HCEC 1CT (cell line): ENCODE measurements at places on chromosomes 2 and 18.

DNA sequence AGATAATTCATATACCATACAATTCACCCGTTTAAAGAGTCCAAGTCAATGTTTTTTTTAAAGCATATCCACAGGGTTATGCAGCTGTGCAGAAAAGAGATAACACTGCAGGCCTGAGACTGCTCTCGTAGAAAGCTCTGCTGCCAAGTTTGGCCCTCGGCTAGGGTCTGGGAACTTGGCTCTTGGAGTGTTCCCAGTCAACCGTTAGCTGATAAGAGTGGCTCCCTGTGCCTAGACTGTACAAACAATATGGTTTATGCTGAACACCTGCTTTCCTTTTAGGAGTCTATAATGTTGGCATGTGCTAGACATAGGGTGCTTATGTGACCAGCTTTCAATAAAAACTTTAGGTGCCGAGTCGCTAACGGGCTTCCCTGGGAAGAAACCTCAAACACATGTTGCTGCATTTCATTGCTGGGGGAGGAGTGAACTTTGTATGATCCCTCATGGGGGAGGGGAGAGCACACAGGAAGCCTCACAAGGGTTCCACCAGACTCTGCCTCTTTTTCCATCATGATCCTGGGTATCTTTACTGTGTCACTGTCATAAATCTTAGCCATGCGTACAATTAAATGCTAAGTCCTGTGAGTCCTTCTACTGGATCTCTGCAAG, 34.7 kb downstream of the RFX8 start:
- no peak for DNase-seq

DNA sequence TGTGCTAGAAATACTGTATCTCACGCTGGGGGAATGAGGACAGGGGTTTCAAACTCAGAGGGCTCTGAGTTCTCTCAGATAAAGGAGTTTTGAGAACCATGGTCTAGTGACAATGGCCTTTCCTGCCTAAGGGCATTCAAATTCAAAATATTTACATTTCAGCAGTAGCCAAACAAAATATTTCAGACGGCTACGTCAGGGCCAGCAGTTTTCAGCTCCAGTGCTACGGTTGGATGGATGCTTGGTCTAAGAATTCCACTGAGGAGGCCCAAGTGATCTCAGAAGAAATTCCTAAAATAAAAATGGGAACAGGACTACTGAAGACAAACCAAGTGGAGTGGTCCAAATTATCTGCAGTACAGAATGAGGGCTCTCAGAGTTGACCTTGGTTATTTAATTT, 41.1 kb upstream of the SCG2 start:
- DNase-seq = no peak

- DNase-seq = no peak
These were observed 11.0 kb downstream of the IL18R1 start for GRCh38 chr2:102366406-102367112.

- DNase-seq = no peak
These were observed 97.5 kb upstream of the CD302 start for GRCh38 chr2:159895258-159896065.

GRCh38 chr2:1964659-1965058, 220.3 kb upstream of the PXDN start:
- DNase-seq = no peak

- peak; percentile 62 for DNase-seq
These were observed 15.9 kb upstream of the ATP6V1B1 start for GRCh38 chr2:70919672-70920366.

GRCh38 chr2:175745911-175746310, 256.2 kb downstream of the LNPK start:
- no peak for DNase-seq

- DNase-seq = peak; percentile 11
These were observed 203.8 kb downstream of the RDH14 start for GRCh38 chr2:18356676-18357075.

GRCh38 chr18:8741117-8741516, 35.8 kb downstream of the MTCL1 start:
- no peak for DNase-seq

- peak; percentile 85 for DNase-seq
These were observed 204.0 kb downstream of the PARD3B start for GRCh38 chr2:204749319-204749718.

DNA sequence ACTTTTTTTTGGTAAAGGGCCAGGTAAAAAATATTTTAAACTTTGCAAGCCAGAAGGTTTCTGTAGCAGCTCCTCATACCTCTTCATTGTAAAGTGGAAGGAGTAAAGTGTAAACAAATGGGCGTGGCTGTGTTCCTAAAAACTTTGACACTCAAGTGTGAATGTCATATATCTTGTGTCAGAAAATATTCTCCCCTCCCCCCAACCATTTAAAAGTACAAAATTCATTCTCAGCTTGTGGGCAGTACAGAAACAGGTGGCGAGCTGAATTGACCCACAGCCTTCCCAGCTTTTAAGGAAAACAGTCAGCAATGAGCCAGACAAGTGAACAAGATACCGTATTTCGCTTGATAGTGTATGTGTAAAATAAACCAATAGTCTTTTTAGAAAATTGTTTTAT, 4.0 kb downstream of the YPEL5 start:
- DNase-seq = no peak

DNA sequence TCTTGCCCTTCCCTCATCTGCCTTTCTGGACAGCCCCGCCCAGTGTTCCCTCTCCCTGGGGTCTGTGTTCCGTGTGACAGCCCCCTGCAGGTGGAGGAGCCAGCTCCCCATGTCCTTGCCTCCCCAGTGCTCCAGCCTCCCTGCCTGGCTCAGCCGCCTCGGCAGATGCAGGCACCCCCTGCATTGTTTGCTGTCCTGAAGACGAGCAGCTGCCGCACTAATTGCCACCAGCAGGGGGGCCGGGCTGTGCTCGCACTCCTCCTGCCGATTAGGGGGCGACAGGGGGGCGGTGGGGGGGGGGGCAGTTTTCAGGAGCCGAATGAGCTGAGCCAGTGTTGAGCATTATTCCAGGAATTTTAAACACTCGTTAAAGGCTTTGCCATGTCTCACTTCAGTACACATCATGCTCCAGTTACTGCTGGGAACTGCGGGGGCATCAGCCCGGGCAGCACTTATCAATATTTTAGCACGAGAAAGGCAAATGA, 23.3 kb downstream of the SIX3 start:
- DNase-seq = no peak

- no peak for DNase-seq
These were observed 1469.7 kb upstream of the PIK3C3 start for GRCh38 chr18:40485318-40485717.

DNA sequence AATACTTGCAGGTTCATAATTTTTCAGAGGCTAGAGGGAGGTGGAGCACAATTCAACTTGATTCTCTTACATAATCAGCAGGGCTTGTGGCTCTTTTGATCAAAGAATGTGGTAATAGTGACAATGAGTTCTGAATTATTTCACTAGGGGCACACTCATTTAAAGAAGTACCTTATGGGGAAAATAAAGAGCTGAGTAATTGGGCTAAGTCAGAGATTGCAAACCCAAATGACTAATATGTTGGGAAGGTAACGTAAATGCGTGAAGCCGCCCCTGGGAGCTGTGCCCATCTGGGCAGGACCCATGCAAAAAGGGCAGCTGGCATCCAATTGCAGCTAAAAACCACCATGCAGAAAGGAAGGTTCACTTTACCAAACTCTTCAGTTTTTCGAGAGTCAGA, 35.3 kb downstream of the NCKAP5 start:
- DNase-seq = peak; percentile 61

- no peak for DNase-seq
These were observed 273.9 kb downstream of the MYT1L start for GRCh38 chr2:2057125-2057721.

GRCh38 chr18:34222307-34223163, 2.2 kb downstream of the NOL4 start:
- no peak for DNase-seq

DNA sequence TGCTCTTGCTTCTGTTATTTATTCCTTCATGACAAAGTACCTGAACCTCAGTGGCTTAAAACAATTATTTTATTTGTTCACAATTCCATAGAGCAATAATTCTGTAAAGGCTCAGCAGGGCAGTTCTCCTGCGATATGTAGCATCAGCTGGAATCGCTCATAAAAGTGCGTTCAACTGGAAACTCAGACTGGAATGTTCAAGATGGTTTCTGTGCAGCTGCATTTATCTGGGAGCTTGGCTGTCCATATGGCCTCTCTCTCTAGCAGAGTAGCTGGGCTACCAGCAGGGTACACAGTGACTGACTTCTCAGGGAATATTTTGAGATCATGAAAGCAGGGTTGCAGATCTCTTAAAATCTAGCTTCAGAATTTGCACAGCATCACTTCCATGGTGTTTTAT, 13.5 kb downstream of the CCDC121 start:
- DNase-seq = no peak
